ENCODE measurements at places on chromosomes 12 and 14.

DNA sequence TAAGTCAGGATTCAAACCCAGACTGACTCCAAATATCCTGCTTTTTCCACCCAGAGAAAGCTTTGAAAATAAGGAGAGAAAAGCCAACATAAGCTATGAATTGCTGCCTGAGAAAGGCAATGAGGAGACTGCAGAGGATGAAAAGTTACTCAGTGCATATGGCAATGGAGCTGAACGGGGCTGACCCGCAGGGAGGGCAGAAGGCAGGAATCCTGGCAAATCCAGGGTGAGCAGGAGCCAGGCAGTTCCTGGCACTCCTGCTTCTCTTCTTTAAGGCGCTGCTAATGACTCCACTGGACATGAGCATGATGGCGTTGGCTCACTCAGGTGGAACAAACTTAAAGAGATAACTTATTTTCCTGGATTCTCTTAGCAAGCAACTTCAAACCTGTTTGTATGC lies 95.2 kb upstream of the TMCC3 start:
- no peak for DNase-seq

- DNase-seq = no peak
Measured at GRCh38 chr14:87264272-87264785, 728.7 kb downstream of the GALC start.

DNA sequence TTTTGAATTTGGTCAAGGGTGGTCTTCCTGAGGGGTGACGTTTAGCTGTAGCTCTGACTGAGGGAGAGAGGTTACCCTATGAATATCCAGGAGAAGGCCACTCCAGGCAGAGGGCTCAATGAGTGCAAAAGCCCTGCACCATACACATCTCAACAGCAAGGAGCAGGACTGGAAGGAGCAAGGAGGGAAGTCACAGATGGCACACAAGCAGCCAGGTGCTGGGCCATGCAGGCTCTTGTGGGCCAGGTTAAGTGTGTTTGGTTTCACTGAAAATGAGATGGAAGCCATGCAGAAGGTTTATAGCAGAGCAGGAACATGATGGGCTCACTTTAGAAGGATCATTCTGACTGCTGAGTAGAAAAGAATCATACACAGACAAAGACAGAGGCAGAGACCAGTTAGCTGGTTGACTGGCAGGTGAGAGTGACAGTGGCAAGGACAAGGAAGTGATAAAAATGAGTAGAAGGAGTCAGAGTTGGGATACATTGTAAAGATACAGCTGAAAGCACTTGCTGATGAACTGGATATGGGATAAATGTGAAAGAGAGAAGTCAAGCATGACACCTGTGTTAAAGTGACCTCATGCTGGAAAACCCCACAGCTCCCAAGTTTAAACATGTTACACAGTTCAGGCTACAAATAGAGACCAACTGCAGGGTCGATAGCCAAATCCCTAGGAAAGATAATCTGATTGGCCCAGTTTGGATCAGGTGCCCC lies 81.2 kb downstream of the PRKD1 start:
- DNase-seq = no peak

- DNase-seq = no peak
Measured at GRCh38 chr12:38515912-38516311, 199.3 kb downstream of the ALG10B start.

DNA sequence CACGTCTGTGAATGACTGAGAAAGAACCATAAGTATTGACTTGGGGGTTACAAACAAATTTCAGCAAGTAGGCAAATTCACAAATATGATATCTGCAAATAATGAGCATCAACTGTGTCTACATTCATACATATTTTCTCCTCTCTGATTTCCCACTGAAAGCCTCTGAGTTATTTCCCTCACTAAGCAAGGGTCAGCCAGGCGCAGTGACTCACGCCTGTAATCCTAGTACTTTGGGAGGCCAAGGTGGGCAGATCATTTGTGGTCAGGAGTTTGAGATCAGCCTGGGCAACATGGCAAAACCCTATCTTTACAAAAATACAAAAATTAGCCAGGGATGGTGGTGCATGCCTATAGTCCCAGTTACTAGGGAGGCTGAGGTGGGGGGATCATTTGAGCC lies 80.8 kb downstream of the SLC25A21 start:
- no peak for DNase-seq

DNA sequence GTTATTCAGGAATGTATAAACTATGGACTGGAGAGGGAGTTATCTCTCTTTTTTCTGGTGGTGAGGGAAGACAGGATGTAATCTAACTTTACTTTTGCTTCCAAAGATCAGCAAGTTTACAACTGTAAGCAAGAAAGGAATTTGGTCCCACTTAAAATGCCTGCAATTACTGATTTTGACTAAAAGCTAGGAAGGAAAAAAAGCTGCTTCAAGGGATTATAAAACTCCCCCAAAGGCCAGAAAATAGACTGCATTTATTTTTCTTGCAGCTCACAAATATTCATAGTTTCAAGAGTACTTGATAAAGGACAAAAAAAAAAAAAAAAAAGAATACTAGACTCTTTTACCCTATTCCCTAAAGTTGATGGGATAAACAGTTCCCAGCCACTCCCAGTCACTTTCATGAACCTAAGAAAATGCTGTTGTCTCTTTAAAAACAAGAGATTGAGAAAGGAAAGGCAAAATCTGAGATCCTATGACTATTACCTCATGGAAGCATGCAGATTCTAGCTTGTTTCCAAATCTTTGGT lies 128.7 kb upstream of the BMP4 start:
- no peak for DNase-seq

GRCh38 chr12:51837286-51837685 lies 11.2 kb downstream of the FIGNL2 start:
- DNase-seq = no peak

DNA sequence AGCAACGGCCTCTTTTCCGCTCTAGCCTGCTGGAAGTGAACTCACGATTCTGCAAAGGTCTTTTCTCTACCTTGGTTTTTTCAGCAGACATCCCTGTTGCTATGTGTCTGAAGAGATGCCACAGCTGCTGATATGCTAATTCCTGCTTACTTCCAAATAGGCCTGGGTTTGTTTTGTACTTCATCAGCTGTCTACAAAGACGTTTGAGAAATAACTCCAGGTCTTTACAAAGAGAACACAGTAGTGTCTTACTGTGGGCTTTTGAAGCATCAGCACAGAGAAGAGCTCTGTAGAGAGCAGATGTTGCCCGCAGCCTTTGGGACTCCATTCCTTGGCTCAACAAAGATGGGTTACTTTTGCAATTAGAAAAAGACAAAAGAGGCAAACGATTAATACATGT lies 1366.5 kb downstream of the AACS start:
- no peak for DNase-seq

GRCh38 chr12:91311081-91311480 lies 128.5 kb upstream of the DCN start:
- DNase-seq = no peak

DNA sequence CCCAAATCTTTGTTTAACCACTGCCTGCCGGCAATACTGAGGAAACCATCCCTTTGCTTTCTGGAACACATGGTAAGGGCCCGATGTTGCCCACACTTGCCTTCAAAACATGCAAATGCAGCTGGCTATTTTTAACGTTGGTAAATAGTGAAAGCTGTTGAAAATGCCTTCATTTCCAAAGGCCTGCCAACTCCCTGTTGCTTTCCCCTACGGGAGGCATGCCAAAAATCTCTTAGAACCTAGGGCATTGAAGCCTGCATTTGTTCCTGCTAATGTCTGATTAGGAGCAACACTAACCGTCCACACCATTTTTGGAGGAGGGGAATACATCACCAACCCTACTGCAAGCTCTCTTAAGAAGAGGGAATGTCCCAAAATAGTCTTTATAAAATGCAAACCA lies 152.6 kb upstream of the NOS1 start:
- DNase-seq = no peak

Data from HuH-7 (cell line).